ENCODE measurements at places on chromosomes 7 and 10.

DNA sequence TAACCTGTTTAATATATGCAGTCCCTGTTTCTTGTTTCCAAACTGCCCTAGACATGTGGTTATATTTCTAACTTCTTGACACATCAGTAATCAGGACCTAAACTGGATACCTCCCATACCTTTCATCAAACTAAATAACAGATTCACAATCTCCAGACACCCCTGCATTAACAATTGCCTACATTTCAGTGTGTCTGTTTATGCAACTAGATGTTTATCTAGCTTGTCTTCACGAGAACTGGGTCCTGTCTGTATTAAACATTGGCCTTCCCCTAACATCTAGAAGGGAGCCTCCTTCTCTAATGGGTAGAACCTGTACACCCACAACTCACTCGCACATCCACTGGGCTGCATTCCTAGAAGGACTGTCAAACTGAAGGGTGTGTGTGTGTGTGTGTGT lies 683.7 kb upstream of the FZD8 start:
- DNase-seq, result no peak

- DNase-seq, result no peak
These were observed 263.8 kb downstream of the PTEN start for GRCh38 chr10:88127269-88127668.

DNA sequence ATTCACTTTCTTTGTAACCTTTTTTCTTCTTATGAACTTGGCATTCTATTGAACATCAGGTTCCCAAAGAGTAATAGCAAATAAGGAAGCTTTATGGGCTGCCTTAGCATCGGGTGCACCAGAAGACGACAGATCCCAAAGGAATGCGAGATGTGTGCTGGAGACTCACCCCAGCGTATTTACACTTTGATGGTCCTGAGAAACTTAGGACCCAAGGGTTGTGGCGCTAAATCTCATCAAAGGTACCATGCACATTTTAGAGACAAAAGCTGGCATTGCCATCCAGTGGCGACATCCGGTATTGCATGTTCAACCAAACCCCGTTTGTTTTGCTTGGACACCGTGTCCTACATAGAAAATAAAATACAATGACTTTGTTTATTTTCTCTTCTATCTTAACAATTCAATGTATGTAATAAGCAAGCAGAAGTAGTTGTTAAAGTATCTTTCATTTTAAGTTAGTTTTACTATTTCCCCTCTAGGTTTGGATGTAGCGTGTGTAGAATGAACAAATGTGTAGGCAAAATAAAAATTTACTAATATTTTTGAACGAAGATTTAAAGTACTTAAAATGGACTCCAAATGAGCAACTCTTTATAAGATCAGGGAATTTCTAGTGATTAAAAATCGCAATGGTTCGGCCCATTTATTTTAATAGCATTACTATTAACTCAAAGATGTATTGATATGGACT lies 1154.8 kb downstream of the GATA3 start:
- DNase-seq, result peak; percentile 51

- peak; percentile 68 for DNase-seq
These were observed 15.5 kb upstream of the SEMA3C start for GRCh38 chr7:80934321-80934720.

- DNase-seq, result peak; percentile 21
These were observed 82.2 kb downstream of the ZNRF2 start for GRCh38 chr7:30366606-30367005.

DNA sequence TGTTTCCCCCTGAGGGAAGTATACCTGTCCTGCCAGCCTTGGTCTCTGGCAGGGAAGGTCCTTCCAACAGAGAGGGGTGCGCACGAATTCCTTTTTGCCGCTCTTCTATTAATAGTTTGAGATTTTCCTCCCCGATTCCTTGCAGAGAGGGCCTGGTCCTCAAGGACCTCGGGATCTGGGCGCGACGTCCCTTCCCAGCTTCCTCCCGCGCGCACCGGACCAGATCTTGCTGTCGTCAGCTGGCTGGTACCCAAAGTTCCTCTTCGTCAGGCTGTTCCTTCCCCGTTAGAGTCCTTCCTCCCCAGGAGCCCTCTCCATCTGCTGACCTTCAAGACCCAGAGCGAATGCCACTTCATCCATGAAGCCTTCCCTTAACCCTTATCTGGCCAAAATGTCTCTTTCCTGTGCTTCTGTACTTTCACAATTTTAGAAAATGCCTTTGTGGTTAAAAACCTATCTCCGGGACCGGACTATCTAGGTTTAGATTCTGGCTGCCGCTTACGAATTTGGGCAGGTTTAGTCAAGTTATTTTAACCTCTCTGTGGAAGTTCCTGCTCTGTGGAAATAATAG lies 851 bp upstream of the GOT1 start:
- DNase-seq, result peak; percentile 32

GRCh38 chr10:92010047-92010735 lies 86.6 kb downstream of the BTAF1 start:
- DNase-seq, result peak; percentile 5

DNA sequence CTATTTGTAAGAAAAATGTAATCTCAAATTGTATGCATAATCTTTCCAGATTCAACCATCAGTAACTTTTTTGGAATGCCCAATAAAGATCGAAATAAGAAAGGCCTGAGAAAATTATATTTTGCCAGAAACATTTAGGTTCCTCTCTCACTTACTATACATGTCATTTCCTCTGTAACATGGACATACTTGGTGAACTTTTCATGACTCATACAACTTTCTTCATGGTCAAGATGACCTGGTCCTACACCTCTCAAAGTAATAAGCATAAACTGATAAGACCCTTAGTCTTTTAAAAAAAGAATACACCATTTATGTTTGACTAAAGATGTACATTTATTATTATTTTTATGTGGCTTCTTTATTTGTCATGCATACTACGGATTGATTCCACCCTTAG lies 125.3 kb downstream of the REEP3 start:
- no peak for DNase-seq

DNA sequence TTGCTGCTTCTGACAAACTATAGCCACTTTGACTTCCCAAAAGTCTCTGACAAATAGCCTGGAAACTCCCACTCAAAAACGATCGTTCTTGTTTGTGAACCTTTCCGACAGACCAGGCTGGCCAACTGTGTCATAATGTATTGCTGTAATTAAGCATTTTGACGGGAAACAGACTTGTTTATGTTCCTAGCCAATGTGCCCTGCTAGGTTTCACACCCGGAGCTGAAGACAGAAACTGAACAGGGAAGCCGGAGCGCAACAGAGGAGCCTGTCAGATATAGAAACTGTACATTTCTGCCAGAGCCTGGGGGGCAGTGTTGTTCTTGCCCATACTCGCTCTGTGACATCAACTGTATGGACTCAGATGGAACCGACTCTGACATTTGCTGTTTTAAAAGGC lies 55.3 kb upstream of the C7orf33 start:
- DNase-seq, result no peak

DNA sequence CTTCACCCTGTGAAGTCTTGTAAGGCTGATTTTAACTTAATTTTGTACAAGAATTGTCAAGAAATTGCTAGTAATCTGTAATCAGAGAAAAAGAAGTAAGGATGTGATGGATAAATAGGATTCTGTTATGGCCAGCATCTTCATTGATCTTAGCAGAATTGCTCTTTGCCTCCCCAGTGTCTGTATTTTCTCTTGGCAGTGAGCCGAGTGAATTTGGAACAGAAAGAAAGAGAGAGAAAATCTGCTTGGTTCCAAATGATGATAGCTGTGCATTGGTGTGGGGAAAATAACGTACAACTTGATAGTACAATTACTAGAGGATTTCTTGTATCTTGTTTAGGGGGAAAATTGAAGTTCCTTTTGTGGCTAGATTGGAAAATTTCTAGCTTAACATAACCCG lies 34.6 kb downstream of the VTI1A start:
- DNase-seq, result no peak

DNA sequence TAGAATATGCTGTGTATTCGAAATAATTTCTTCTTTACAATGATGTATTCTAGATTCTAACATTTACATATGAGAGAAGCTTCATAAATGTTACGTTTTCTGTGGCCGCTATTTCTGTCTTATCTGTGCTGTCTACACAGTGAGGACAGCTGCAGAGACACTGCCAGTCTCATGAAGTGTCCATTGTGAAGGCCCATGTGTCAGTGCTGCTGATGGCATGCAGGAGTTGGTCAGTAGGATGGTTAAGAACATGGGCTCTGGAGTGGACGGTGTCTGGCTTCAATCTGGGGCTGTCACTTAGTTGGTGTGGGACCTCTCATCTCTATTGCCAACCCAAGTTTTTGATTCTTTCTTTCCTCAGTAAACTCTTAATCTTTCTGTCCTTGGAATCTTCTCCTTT lies 137.3 kb downstream of the SDK1 start:
- no peak for DNase-seq

- no peak for DNase-seq
These were observed 410.4 kb upstream of the FOXK1 start for GRCh38 chr7:4271716-4272015.

GRCh38 chr7:127889677-127890076 lies 141.6 kb downstream of the LRRC4 start:
- DNase-seq, result no peak

DNA sequence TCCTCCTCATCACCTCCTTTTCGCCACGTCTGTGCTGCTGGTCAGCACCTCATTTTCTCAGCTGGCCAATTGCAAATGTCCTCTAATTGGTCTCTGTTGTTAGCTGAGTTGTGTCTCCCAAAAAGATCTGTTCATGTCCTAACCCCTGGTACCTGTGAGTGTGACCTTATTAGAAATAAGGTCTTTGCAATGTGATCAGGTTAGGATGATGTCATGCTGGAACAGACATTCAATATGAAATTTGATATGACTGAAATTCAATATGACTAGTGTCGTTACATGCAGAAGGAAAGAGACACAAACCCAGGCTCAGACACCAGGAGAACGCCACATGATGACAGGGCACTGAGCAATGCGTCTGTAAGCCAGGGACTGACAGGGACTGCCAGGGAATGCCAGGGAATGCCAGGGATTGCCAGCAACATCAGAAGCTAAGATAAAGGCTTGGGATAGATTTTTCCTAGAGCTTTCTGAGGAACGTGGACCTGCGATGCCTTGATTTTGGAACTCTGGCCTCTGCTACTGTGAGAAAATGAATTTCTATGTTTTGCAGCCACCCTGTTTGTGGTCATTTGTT lies 77.5 kb upstream of the CXCL12 start:
- DNase-seq, result no peak

GRCh38 chr7:68321076-68321639 lies 1277.1 kb upstream of the AUTS2 start:
- DNase-seq, result no peak

DNA sequence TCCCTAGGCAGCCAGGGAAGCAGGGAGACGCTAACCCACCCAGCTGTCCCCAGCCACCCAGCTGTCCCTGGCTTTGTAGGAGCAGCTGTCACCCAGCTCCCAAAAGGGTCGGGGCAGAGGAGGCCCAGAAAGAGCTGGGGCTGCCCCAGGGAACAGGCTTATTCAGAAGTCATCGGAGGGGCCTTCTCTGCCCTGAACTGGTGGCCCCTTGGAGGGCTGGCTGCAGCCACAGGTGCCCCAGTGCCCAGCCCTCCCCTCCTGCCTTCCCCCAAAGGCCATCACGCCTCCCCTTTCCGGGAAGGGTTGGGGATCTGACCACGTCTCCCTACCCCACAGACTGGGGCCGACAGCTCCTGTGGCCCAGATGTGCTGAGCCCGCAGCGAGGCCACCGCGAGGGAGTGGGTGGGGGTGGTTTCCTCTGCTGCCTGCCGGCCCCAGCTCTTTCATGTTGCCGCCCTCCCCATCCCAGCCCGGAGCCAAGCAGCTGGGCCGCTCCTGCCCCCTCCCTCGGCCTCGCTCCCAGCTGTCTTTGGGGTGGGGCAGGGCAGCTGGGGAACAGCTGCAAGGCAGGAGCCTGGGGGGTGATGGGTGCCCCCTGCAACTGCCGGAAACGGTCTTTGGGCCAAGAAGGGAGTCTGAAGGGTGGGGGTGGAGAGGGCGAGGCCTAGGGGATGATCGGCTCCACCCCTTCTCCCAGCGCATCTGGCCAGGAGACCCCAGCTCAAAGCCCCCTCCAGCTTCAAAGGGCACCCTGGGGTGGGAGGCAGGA lies 16.8 kb downstream of the TRIM8 start:
- peak; percentile 64 for DNase-seq

GRCh38 chr10:105023211-105024111 lies 382.4 kb downstream of the SORCS3 start:
- peak; percentile 9 for DNase-seq

GRCh38 chr7:81457852-81458522 lies 311.9 kb downstream of the HGF start:
- DNase-seq, result peak; percentile 50

- DNase-seq, result no peak
These were observed 56.7 kb upstream of the GTF2IRD1 start for GRCh38 chr7:74396993-74397392.

DNA sequence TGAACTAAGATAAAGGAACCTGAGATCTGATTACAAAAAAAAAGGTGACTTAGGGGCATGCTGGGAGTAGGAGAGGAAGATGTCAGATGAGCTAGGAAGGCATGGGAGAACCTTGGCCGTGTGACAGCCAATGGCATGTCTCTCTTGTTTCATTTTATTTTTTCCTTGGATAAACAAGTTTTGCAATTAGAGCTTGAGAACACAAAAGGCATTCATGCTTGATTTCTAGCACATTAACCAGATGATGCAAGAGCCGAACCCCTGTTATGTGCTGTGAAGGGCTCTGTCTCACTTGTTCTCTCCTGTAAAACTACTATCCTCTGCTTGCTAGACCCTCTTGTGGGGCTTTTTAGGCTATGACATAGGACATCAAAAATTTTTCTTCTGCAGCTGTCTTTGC lies 134.3 kb upstream of the ASAH2 start:
- peak; percentile 70 for DNase-seq

- peak; percentile 9 for DNase-seq
These were observed 19.6 kb downstream of the AKR1C1 start for GRCh38 chr10:4982764-4983226.

DNA sequence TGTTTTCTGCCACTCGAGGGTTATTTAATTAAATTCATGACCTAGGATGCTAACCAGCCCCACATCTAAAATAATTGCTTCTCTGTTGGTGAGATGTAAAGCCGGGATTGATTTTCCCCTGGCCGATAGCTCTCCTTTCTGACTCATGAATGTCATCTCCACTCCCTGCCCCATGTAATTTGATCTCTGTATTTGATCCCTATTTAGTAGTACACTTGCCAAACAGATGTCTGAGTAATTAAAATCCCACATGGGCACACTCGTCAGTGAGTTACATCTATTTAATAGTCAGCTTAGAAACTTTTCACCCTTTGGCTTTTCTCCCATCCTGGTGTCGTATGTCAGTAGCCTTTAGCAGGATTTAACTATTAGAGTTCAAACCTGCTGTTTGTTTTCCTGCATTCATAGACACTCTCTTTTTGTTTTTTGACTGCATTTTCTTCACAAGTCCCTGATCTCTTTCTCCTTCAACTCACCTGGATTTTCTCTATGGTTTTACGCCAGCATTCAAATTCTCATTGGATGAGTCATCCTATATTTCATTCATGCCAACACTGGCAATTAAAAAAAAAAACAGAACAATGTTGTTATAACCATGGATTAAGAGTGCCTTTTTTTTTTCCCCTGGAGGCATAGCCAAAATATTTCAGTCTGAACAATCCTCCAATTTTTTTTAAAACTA lies 82.7 kb downstream of the SPAG6 start:
- peak; percentile 92 for DNase-seq

GRCh38 chr10:52208365-52208764 lies 105.7 kb upstream of the DKK1 start:
- no peak for DNase-seq

GRCh38 chr7:8226501-8226900 lies 35.5 kb downstream of the ICA1 start:
- no peak for DNase-seq

All from iris pigment epithelial cell (primary cell).